ENCODE measurements at places on chromosomes 7 and 10.

- DNase-seq, result no peak
These were observed 21.2 kb downstream of the BPGM start for GRCh38 chr7:134667899-134668298.

- DNase-seq, result no peak
These were observed 3.0 kb upstream of the AQP1 start for GRCh38 chr7:30908681-30909080.

GRCh38 chr10:15370856-15371701 lies at the start of gene FAM171A1:
TSS of gene FAM171A1 (minus strand) at chr10:15371289. CDS start at chr10:15371052, 237 bp downstream.
- no peak for DNase-seq

DNA sequence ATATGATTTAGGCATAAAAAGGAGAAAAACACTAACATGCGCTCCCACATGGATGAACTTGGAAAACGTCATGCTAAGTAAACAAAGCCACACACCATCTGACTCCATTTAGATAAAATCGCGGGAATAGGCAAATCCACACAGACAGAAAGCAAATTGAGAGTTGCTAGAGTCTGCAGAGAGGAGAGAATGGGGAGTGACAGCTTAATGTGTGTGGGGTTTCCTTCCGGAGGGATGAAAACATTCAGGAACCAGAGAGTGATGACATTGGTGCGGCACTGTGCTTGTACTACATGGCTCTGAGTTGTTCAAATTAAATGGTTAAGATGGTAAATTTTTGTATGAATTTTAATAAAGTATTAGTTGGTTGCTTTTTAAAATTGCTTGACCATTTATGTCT lies 482.9 kb upstream of the AKR1E2 start:
- DNase-seq, result no peak

- no peak for DNase-seq
These were observed 8.4 kb downstream of the OSBPL3 start for GRCh38 chr7:24971333-24972165.

- DNase-seq, result no peak
These were observed 28.5 kb upstream of the CXCL12 start for GRCh38 chr10:44413416-44413815.

- no peak for DNase-seq
These were observed 18.3 kb downstream of the FHIP2A start for GRCh38 chr10:114839901-114840300.

- DNase-seq, result no peak
These were observed 45.3 kb upstream of the GTF2I start for GRCh38 chr7:74612015-74612829.

DNA sequence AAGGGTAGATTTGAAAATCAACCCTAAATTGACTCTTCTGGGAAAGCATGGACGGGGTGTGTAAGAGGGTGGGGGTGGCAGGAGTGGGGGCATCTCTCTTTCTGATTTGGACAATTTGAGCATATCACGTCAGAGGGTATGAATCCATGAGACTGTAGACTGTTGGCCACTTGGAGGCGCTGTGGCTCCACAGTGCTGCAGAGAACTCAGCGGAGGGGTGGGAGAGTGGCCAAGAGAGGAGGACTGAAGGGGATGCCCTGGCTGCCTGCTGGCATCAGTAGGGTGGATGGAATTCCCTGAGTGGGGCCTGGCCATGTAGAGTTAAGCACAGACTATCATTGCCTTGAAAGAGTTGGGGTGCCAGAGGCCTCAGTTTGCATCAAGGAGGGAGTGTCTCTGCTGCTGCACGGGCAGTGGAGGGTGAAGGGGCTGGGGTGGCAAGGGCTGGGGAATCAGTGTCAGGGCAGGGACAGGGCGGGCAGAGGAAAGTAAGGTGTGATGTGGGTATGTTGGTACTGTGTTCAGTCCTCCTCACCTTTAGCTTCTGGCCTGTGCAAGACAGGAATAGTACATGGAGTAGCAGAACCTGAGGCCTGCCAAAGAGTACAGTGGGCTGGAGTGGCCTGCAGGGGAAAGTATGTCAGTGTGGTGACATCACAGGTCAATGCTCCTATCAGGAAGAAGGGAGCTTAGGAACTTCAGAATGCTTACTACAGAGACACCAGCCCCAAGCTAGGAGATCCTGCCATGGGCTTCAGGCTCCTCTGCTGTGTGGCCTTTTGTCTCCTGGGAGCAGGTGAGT lies 133.5 kb upstream of the PRSS58 start:
- DNase-seq, result peak; percentile 77

- no peak for DNase-seq
These were observed 9.6 kb upstream of the TACR2 start for GRCh38 chr10:69426376-69426727.

DNA sequence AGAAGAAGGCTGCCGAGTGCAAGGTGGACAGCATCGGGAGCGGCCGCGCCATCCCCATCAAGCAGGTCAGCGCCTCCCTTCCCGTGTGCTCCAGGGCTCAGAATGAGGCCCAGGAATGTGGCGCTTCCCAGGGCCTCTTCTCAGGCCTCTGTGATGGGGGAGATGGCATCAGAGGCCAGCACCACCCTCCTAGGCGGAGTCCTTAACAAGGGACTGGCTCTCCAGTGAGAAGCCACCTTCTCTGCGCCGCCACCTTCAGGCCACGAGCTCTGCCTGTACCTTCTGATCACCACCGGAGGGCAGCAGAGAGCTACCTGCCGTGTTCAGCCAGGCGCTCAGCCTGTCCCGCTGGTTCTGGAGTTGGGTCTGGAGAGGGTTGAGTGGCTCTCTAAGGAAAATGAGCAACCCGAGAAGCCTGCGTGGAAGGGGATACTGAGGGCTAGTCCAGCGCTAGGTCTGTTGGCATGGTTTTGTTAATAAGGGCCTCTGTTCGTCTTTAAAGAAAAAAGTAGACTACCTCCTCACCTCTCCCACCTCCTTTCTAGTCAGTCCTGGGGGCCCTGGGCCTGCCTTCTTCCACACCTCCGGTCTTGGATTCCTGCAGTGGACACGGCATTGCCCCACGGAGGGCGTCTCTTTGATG lies 37.7 kb downstream of the AGAP3 start:
- peak; percentile 84 for DNase-seq

DNA sequence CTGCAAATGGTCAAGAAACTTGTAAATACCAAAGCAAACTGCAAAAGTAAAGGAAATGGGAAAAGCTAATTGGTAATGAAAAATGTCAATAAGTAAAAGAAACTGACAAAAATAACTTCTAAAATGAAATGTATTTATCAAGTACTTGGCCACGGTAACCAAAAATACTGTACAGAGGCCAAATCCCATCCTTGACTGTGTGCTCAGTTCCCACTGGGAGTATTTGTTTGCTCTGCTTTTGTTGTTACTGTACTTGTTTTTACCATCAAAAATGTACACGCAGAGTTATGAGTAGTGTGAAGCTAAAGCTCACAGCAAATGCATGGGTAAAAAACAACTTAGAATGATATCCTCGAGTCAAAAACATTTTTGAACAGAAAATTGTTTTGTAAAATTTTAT lies 31.1 kb downstream of the ENKUR start:
- no peak for DNase-seq

DNA sequence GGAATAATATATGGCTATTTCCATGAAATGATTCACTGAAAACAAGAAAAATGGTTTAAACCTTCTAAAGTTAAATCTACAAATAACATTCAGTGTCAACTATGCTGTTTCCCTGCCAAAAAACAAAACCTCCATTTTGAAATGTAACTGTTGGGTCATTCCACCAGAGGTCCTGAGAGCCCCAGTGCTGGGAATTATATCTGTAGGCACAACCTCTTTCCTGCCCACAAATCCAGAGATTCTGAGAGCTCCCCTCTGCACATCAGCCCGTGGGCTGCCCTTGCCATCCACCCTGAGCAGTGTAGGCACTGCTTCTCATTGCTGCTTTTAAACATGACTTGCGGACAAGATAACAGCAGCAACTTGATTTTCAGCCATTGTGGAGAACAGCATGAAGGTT lies 198.6 kb downstream of the TMEM178B start:
- no peak for DNase-seq

DNA sequence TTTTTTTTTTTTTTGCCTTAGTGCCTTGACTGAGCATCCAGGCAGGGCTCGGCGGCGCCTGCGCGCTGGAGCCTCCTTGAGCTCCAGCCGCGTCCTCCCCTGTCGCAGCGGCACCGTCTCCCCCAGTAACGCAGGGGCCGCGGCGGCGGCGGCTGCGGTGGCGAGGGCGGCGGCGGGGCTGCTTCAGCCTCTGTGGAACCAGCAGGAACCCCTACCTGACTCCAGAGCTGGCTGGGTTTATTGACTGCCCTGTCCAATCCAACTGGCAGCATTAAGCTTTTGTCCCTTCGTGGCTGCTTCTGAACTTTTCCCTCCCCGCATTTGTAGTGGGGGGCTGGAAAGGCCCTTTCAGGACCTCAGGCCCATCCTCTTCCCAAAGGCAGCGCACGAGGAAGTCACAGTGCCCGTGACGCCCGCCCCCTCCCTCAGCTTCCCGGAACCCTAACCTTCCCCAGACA lies at the start of gene GPR85:
GPR85 (minus strand) TSS at position 397 of the 458 bp plus-strand sequence. CDS start 2,106 bp downstream, outside the sequence.
- no peak for DNase-seq

DNA sequence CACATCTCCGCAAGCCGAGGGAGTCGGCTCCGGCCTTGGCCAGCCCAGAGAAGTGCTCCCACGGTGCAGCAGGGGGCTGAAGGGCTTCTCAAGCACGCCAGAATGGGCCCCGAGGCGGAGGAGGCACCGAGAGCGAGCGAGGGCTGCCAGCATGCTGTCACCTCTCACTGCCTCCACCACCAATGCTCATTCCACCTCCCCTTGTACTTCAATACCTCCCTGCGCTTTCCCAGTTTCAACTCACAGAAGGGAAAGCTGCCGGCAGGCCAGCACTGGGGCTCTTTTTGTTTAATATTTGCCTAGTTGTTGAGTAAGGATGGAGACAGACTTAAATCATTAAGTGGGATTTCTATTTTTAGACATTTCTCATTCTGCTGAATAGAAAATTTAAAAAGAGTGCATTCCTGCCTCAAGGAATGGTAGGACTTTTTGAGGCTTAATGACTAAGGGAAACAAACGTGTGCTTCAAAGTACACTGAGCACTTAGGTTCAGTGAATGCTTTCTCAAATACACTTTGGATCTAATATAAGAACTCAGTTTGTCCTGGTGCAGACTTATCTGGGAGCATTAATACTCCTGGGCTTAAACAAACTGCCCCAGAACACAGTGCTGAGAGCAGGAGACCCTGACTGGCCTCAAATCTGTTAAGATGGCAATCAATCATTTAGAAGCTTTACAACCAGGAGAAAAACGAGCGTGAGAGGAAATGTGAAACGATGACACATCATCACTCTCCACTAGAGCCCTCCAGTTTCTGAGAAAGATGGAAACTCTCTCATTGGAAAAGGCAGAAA lies 131.2 kb downstream of the RALA start:
- no peak for DNase-seq

GRCh38 chr7:131636092-131636491 lies 79.7 kb upstream of the PODXL start:
- no peak for DNase-seq

DNA sequence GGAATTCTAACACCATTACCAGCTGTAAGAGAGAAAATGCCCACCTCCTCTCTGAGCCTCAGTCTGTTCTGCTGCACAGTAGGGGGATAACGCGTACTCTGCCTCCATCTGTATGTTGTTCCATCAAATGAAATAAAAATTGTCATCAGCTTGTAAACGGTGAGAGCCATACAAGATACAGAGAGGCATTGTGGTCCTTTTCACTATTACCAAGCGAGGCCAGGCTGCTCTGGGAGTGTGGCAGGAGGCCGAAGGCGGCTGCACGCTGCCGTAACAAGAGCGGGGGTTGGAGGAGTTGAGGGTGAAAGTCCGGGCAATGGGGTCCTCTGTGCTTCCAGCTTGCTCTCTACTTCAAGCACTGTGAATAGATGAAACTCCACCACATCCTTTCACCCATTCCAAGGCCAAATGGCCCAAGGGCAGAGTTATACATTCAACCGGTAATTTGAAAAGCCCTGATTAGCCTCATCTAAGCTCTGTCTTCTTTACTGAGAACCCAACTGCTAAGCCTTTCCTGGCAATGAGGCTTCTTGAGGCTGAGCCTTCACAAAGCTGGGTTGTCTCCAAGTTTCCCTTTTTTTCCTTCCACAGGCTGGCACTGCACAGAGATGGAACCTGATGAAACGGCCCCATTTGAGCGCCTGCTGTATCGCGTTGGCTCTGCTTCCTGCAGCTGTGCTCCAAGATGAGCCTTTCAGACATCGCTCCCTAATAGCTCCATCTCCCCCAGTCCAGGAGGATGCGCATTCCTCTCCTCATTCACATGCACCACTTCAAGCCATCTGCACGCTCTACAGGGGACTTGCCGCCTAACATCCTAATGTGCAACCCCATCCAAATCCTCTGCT lies 47.2 kb downstream of the PYROXD2 start:
- DNase-seq, result no peak

DNA sequence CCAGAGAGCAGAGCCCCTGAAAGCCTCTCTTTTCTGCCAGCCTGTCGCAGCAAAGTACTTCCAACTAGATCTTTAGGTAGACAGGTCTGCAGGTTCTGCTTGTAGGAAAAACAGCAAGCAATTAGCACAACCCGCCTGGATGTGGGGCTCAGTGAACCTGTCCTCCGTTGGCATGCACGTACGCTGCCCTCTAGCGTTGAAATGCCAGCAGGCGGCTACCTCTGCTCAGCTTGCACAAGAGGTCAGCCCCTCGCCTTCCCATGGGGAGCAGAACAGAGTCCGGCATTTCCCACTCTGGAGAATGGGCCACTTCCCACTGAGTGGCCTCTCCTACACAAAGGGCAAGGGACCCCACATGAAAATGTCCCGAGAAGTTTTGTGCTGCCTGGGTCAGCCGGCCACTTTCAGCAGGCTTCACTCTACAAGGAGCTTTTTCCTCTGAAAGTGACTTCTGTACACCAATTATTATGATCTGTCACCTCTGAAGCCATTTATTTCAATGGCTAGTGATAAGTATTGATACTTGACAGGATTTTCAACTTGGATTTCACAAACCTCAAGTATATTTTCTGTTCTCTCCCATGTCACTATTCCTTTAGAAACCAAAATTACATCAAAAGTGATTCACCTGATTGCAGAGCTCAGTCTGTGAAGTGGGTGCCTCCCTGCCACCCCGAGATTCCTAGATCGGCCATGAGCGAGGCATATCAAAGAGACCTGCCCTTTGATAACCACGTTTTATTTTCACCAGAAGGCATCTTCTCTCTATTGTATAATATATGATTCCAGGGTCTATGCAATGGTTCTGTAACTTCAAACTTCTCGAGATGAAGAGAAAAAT lies 56.7 kb downstream of the JCAD start:
- DNase-seq, result peak; percentile 29

GRCh38 chr7:47480576-47481538 lies 101.1 kb downstream of the TNS3 start:
- no peak for DNase-seq

- no peak for DNase-seq
These were observed 35.2 kb upstream of the MAP3K8 start for GRCh38 chr10:30398788-30399187.

GRCh38 chr7:20864221-20864620 lies 77.5 kb upstream of the SP8 start:
- DNase-seq, result no peak

DNA sequence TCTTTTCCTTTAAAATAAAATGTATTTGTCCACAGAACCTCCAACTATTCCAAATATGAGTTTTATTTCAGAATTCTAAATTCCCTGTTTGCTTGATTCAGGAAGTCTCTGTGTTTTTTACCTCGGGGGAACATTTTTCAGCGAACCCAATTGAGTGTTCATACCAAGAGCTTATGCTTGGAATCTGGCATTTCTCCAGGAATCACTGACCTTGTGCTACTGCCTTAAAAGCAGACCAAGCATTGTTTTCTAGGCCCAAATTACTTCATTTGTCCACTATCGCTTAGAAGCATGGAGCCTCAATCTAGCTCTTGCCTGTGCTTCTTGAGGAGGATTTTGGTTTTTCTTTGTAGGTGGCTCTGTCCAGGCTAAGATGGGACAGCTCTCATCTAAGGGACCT lies 59.4 kb downstream of the EBLN1 start:
- DNase-seq, result no peak
